Liver (tissue), 10 donors: ENCODE measurements at places on chromosomes 5 and 9. TPM values are rescaled to one million over a fixed set of nuclear protein-coding genes. Genes with fewer than 3 reads are reported as not detected.

DNA sequence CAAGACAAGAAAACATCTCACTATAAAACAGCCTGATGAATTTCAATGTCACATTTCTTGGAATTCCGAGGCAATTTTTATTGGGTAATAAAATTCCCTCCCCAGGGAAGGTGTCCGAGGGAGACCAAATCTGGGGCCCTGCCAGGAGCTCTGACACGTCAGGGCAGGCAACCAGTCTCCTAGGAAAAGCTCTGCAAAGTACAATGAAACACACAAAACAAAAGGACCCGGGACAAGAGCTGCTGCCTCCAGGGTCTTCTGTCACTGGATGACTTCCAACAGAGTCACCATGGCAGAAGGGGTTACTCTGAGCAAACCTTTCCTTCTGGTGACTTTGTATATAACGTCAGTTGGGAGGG is 50.8 kb downstream of the SAXO1 start:
- DNase-seq: no peak

Gene GPR150
- 0.08 TPM for total RNA-seq

Gene TAF1L
- not detected for total RNA-seq

Gene NR2F1
- 10.9 TPM for total RNA-seq

DNA sequence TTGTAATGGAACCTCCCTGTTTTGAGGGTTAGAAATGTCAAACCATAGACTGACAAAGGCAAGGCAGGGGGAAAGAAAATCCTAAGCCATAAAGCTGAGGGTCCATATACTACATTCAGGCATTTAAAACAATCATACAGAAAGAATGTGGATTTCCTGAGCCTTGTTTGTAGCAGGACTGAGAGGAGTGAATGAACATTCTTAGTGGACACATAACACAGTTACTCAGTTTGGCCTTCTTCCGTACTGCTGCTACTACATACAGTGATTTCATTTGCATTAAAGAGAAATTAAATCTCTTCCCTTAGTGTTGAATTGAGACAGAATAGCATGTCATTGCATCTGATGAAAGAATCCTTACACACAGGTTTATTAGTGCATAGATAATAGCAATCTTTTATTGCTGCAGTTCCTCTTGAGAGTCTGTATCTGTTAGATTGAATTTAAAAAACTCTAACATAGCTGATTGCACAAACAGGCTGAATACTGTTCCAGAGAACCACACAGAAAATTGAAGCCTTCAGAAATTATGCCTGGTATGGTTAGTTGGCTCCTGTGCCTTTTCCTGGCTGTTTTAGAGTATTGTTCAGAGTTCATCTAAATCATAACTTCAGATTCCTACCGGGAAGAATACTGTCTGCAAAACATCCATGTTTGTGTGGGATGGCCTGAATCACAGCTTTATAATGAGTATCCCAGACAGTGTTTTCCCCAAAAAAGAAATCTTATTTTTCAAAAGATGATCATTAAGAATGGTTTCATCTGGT is 2.0 kb upstream of the MTX3 start:
- DNase-seq: no peak
